ENCODE measurements at places on chromosomes 7 and 10. TPM values are rescaled to one million over a fixed set of nuclear protein-coding genes. Genes with fewer than 3 reads are reported as not detected.

DPCD gene
- total RNA-seq, result 10.6 TPM

FLNC gene
- 0.02 TPM for total RNA-seq

DLX5 gene
- total RNA-seq, result not detected

GFRA1 gene
- not detected for total RNA-seq

ABLIM1 gene
- 58.7 TPM for total RNA-seq

CYP3A5 gene
- total RNA-seq, result not detected

SPDYE2B gene
- total RNA-seq, result not detected

MRC1 gene
- total RNA-seq, result not detected

ARMC10 gene
- 41.1 TPM for total RNA-seq

SMO gene
- total RNA-seq, result 0.08 TPM

INMT gene
- not detected for total RNA-seq

PON2 gene
- 3.9 TPM for total RNA-seq

GIMAP5 gene
- 142 TPM for total RNA-seq

SUFU gene
- total RNA-seq, result 16.2 TPM

SLC26A3 gene
- not detected for total RNA-seq

PAPOLB gene
- not detected for total RNA-seq

FZD8 gene
- total RNA-seq, result not detected

WEE2 gene
- total RNA-seq, result 0.13 TPM

TAS2R4 gene
- 2.8 TPM for total RNA-seq

HABP2 gene
- not detected for total RNA-seq

KCNMA1 gene
- 0.56 TPM for total RNA-seq

LIPJ gene
- total RNA-seq, result not detected

LAMB4 gene
- not detected for total RNA-seq

APBB1IP gene
- total RNA-seq, result 46.5 TPM

FFAR4 gene
- not detected for total RNA-seq

CCDC172 gene
- total RNA-seq, result not detected

PNLIPRP2 gene
- total RNA-seq, result not detected

LRRC4 gene
- total RNA-seq, result not detected

ELN gene
- not detected for total RNA-seq

CCDC136 gene
- total RNA-seq, result 11.7 TPM

UPK3B gene
- 1.0 TPM for total RNA-seq

PILRA gene
- 7.0 TPM for total RNA-seq

Data from activated T-helper 17 cell treated with anti-CD3 and anti-CD28 coated beads, Interleukin-2, amount 50 U/mL, for 72 hours (primary cell).